NCI-H446 treated with DMSO at 0.1 percent for 48 hours (cell line): ENCODE measurements at places on chromosomes 12 and 14.

GRCh38 chr12:25789541-25789944 is 168.9 kb upstream of the RASSF8 start:
- DNase-seq, result no peak

DNA sequence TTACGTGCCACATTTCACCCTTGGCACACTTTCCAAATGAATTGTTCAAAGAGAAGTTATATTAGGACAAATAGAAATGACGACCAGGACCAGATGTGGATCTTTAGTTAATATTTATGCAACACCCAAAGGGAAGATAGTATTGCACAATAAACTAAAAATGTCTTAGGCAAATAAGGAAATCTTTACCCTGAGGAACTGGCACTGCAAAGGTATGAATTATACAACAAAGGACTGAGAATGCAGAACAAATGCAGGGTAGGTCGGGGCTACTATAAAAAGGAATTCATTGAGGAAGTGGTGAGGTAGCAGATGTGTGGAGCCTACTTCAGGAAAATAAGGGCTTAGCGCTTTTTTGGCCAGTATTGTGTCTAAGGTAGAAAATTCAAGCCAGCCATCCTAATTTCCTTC is 3.9 kb upstream of the TMTC2 start:
- no peak for DNase-seq

DNA sequence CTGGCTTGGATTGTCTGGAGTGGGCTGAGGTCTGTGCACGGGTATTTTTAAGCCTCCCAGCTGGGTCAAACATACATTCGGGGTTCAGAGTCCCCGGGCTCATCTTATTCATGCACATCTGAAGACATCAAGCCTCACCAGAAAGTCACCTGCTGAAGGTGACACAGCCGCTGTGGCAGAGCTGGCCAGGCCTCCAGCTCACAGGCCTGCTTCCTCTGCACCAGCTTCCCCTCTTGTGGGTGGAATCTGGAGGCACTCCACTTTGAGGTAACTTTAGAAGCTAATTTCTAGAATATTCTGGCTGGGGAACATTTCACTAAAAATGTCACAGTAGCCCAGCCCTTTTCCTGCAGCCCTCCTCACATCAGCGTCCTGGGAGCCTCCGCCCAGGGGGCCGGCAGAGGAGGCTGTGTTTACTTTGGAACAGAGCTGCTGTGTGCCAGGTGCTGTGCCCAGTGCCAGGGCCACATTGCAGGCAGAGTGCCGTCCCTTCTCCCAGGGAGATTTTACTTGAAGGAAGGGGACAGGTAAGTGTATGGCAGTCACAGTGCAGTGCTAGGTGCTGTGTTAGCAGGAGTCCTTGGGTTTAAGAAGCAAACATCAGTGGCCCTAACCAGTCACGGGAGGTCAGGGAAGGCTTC is 62.2 kb downstream of the TSPAN11 start:
- no peak for DNase-seq

DNA sequence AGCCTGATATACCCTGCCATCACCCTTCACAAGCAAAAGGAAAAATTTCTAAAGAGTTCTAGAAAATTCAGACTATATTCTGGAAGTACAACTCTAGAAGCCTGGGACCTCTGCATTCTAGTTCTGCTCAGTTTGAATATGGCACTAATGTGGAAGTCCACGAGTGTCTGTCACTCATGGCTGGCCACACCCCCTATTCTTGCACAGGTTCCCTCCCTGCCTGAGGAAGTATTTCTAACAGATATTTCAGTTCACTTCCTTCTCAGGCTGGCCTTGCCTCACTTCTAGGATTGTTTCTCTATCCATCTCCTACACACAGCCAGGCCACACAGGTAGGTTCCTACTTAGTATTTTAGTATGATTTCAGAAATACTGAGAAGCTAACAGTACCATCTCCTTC is 67.4 kb downstream of the PHLDA1 start:
- DNase-seq, result no peak

GRCh38 chr12:6215120-6215807 is 15.1 kb downstream of the CD9 start:
- no peak for DNase-seq

- no peak for DNase-seq
These were observed 112.0 kb upstream of the TMPO start for GRCh38 chr12:98403385-98403784.

DNA sequence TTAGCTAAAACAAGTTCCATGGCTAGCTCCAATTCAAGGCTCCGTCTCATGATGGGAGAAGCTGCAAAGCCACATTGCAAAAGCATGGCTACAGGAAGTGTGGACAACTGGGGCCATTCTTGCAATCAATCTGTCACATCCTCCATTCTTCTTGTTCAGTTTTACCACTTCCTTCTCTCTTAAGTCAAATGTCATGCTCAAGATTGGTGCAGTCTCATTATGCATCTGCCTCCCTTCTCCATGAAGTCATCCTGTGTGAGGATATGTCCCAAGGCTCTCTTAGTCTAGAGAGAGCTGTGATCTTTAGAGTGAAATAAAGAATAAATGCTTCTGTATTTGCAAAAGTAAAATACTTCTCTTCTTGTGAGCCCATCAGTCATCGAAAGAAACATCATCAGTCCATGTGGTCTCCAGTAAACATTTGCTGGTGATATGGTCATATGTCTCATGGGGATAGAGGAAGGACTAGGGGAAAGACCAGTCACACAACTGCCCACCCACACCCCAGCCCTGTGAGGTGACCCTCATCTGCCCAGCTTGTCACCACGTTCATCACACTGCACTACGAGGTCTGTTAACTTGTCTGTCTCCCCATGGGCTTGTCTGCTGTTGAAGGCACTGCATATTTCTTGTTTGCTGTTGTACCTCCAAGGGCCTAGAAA is 303.0 kb downstream of the NUAK1 start:
- DNase-seq, result no peak

DNA sequence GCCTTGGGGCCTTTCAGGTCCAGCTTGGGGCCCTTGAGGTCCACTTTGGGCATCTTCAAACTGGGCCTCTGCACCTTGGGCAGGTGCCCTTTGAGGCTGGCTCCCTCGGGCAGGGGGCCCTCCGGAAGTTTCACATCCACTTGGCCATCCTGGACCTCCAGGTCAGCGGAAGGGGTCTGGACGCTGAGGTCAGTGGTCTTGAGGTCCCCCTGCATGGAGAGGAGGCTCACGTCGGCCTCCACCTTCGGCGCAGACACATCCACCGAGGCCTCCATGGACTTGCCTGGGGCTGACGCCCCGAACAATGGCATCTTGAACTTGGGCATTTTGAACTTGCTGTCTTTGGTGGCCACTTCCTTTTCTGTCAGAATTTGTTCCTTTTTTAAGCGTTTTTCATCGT is 25.1 kb downstream of the AHNAK2 start:
- no peak for DNase-seq

DNA sequence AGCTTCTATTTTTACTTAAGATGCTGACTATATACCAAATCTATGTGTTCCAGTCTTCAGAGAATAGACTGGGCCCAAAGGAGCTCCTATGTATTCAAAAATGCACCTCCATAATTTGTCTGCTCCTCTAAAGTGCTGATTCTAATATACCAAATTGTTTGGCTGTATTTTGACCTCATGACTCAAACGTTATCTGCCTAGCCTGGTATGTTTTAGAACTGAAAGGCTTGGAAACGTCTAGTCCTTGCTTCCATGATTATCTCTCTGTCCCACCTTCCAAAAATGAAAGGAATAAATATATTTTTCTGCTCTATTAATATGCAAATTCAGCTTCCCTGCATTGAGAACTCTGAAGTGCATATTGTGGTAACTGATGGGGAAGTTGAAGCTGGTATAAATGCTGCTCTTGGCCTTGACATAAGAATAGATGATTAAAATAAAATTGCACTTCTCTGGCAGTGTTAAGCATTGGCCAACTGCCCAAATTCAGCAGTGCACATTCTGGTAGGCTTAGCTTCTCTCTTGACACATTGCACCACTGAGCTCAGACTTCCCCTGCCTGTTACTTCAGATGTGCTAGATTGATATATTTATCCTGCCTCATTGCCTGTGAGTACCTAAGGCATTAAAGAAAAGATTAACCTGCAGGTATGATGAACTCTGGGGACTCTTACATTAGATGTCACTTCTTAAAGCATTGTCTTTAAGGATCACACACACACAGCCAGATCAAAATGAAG is 882.3 kb downstream of the RPS29 start:
- DNase-seq, result no peak

GRCh38 chr12:28308891-28309290 is 118.6 kb downstream of the CCDC91 start:
- no peak for DNase-seq

- peak; percentile 30 for DNase-seq
These were observed 215.4 kb downstream of the PELI2 start for GRCh38 chr14:56333359-56334292.

DNA sequence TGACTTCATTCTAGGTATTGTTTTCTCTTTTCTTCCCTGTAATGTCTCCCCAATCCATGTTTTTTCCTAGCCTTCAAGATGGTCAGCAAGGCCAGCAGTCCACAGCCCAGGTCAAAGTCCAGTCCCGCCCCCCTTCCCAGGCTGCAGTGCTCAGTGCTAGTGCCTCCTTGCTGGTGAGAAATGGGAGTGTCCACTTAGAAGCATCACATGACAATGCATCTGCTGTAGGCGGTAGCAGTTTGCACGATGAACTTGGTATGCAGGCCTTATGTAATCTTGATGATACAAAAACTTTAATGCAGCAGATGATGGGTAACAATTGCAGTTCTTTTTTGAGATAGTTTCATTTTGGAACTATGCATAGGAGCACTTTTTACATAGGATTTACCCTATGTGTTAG is 88.4 kb downstream of the PCNX1 start:
- no peak for DNase-seq

GRCh38 chr14:29410581-29410980 is 517.1 kb downstream of the PRKD1 start:
- no peak for DNase-seq

- peak; percentile 66 for DNase-seq
These were observed 13.8 kb downstream of the CLBA1 start for GRCh38 chr14:104999361-104999760.

DNA sequence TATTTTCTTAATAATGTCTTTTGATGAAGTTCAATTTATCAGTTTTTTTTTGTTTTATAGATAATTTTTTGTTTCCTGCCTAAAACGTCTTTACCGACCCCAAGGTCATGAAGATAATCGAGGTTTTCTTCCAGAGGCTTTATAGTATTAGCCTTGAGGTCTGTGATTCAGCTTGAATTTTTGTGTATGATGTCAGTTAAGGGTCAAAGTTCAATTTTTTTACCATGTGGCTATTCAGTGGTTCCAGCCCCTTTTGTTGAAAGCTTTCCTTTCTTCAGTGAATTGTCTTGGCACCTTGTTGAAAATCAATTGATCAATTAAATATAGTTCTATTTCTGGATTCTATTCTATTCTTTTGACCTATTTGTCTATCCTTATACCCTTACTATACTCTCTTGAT is 3.2 kb upstream of the MGST1 start:
- no peak for DNase-seq

DNA sequence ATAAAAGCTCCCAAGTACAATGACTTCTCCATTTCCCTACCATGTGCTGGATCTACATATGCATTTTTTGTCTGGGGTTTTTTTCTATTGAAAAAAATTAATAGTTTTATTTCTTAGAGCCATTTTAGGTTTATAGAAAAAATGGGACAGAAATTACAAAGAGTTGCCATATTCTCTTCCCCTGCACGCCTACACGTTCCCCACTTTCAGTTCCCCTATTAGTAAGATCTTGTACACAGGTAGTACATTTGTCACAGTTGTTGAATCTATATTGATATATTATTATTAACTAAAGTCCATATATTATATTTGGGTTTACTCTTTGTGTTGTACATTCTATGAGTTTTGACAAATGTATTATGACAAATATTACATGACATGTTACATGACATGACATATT is 35.7 kb downstream of the SIX6 start:
- no peak for DNase-seq

DNA sequence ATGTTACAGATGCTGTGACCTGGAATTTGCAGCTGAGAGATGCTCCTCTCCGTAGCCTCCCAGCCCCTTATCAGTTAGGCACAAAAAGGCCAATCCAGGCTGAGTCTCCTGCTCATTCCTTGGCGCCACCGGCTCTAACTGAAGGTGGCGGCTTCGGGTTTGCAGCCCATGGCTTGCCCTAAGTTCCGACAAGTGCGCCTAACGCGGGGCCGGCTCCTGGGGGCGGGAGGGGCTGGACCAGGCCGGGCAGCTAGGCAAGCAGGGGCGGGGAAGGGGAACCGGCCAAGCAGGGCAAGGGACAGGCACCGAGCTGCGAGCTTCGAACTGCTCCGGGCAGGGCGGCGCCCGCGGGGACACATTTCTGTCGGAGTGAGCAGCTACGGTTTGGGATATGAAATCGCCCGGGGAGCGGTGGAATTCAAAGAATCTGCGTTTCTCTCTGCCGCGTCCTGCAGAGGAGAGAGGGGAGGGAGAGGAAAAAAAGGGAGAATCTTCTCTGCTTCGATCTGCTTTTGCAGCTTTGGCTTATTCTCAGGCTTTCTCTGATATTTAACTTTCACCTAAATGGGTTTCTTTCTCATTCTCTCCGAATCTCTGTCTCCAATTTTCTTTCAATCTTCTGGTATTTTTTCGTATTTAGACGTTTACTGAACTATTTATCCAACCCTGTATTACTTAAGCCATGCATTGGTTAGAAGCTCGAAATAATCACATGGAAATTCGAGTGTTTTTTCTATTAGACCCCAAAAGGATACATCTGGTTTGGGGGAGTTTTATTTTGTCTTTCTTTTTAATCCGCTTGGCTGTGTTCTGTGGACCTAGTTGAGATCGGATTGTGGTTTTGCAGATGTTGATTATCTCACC is 1.6 kb upstream of the HOXC12 start:
- DNase-seq, result no peak

GRCh38 chr14:51304438-51304837 is 64.4 kb downstream of the TMX1 start:
- no peak for DNase-seq

- DNase-seq, result no peak
These were observed 4.2 kb upstream of the XPOT start for GRCh38 chr12:64400041-64400440.

DNA sequence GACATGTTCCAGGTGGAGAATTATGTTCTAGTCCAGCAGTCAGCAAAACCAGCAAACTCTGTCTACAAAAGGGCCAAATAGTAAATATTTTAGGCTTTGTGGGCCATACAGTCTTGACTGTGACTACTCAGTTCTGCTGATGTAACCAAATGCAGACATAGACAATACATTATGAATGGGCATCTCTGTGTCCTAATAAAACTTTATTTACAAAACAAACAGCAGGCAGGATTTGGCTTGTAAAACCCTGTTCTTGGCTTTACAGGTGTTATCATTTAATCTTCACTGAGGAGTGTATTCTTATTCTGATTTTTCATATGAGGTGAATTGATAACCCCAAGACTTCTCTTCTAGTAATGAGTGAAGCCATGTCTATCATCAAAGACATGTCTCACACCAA is 278.6 kb downstream of the DUSP6 start:
- no peak for DNase-seq

- DNase-seq, result no peak
These were observed 440.4 kb downstream of the ADAMTS20 start for GRCh38 chr12:43111608-43112007.
